ENCODE measurements at places on chromosomes 7 and 10. TPM values are rescaled to one million over a fixed set of nuclear protein-coding genes. Genes with fewer than 3 reads are reported as not detected.

PALD1 gene
- total RNA-seq = 197 TPM

DNA sequence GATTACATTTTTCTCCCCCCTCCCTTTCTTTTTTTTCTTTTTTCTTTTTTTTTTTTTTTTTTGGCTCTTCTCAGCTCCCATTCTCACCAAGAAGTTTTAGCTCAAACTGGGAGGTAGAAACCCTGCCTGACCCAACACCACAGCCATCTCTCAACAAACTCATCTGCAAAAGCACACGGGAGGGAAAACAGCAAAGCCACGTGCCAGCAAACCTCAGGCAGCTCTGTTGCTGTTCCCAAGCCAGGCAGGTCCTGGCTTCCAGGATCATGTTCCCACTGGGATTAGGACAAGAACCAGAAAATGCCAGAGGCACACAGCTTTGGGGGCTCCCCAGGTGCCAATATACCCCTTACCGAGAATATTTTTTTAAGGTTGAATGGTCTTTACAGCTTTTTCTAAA, 56.7 kb downstream of the ITIH5 start:
- no peak for DNase-seq

RASSF4 gene
- 20.4 TPM for total RNA-seq

TMEM196 gene
- not detected for total RNA-seq

PKD2L1 gene
- not detected for total RNA-seq

GRCh38 chr10:111871458-111871857, 312.1 kb downstream of the GPAM start:
- no peak for DNase-seq

GRCh38 chr10:132037676-132037975, 28.1 kb upstream of the JAKMIP3 start:
- no peak for DNase-seq

- no peak for DNase-seq
Measured at GRCh38 chr10:32927750-32928149, 30.3 kb downstream of the ITGB1 start.
